IPS DF 19.7 (cell line): ENCODE measurements at places on chromosomes 11 and 22.

DNA sequence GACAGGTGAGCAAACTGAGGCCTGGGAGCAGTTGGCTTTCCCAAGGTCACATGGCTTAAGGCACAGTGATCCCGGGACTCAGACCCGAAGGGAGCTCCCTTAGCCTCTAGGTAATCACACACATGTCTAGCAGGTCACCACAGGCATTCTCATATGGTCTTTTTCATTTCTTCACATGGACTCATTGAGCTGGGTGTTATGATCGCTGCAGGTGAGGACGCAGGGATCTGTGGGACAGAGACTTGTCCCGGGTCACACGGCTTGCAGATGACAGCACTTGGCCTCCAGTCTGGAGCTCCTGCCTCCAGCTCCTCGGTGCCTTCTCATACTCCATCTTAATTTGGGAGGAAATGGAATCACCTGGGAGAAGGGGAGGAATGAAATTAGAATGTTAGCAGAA is 23.6 kb upstream of the CACNG2 start:
- no peak for DNase-seq

DNA sequence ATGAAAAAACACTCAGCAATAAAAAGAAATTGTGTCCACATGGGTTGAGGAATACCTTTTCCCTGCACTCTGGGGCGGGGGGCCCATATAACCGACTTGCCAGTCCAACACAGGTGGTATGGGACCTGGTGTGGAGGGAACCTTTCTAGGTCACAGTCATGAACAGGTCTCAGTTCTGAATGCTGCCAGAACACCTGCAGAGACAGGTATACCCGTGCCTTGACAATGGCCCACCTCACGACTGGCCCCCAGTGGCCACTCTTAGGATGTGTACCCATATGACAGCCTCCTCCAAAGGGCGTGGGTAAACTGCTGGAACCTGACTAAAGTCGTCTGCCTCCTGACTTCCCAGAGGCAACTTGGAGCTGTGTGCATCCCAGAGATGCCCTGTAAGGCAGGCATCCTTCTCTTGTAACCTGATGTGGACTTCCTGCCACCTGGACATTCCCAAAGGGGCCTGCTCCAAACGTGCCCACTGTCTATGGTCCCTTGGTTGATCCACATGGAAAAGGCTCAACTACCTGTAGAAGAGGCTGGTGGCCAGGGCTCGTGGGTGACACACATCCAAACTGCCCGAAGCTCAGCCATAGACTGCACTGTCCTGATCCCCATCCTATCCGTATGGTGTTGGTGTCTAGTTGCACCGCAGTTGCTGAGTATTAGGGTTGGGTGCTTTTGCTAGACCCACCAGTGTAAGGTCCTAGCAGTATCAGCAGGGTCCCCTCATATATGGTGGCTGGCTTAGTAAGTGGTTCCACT is 859.3 kb downstream of the BRD1 start:
- DNase-seq = no peak

DNA sequence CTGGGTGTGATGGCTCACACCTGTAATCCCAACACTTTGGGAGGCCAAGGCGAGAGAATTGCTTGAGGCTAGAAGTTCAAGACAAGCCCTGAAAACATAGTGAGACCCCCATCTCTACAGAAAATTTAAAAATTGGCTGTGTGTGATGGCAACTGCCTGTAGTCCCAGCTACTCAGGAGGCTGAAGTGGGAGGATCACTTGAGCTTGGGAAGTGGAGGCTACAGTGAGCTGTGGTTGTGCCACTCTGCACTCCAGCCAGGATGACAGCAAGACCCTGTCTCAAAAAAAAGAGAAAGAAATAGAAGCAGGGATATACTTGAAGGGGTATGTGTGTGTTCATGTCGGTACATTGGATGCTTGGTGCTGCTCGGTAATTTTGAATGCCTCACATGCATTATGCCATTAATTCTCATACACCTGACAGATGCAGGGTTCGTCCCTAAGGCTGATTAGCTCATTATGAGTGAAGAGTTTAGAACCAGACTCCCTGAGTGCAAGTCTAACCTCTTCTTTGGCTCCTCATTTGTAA is 14.0 kb downstream of the CRKL start:
- no peak for DNase-seq

GRCh38 chr11:83574519-83574918 is 288.4 kb upstream of the CCDC90B start:
- no peak for DNase-seq

DNA sequence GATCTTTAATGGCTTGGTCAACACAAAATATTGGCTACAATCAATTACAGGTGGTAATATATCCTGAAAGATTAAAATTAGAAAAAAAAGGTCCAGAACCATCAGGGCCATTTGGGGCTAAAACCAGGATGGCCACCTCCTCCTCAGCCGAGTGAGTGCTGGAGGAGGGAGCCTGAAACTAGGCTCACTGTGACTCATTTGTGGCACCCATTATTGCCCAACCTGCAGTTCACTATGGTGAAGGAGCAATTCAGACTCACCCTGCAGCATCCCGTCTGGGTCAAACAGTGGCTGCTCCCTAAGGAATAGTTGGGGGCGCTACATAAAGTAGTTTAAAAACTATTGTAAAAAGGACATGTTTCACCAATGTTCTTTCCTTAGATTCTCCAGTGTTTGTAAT is 60.7 kb downstream of the GLYATL1 start:
- DNase-seq = no peak

DNA sequence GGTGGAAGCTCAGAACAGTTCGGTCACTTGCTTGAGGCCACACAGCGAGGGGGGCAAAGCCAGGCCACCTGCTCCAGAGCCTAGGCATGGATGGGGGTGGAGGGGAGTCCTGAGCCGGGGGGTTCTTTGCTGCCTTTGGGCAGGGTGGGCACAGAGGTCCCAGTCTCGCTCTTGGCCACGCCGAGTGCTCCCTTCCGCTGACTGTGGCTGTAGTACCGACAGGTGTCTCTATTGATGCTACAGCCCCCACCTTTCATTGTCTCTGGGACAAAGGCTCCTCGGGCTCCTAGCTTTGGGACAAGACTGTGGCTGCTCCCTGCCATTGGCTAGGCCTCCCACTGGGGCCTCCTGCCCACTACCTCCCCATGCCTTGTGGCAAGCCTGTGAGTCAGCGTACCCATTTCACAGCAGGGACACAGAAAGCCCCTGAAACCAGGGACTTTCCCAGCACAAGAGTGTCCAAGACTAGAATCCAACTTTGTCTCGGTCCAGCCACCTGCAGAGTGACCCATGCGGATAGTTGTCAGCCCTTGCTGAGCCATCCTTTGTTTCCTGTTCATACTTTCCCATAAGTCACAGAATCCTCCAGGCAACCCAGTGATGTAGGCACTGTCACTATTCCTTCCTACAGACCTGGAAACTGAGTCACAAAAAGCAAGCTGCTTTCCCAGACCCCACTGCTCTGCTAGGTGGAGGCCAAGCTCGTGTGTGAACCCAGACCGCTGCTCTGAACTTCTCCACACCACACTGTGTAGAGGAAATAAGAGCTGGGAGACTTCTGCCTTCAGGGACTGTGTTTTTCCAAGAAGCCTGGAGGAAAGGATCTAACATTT is 17.2 kb downstream of the MYEOV start:
- DNase-seq = no peak

GRCh38 chr22:20430720-20431510 is 6.7 kb downstream of the SCARF2 start:
- DNase-seq = no peak

GRCh38 chr11:119493712-119494111 is 70.7 kb upstream of the THY1 start:
- DNase-seq = no peak

DNA sequence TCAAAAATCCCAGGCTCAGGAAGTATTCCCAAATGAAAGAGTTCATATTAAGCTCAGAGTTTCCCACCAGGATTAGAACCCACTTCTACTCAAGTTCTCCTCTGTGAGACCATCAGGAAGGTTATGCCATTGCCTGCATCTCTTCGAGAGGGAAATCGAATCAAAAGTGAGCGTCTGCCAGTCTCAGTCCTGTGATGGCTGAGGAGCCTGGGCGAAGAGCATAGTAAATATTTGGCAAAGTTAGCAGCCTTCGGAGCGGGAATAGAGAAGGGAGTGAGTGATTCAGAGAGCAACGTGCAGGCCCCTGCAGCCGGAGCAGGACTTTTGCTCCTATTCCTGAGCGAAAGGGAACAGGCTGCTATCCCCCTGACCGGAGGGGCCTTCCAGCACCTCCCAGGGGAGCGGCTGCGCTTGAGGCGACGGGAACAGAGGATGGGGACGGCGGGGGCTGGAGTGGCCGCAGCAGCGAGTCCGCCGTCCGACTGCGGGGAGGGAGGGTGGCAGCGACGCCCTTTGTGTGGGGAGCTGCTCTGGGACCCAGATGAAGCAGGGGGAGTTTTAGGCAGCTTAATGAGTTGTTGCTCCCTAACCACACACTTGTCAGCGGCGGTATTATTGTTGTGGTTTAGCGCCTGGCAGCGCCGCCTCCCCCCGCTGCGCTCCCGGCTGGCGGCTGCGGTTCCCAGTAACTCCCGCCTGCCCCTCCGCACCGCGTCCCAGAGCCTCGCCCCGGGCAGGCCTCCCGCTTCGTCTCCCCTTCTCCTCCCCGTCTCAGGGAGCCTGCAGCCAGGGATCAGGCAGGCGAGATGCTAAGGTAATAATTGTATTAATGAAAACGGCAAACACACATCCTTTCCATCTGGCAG is 21.7 kb upstream of the NRGN start:
- DNase-seq = no peak
